ENCODE measurements at places on chromosomes 1 and 21.

DNA sequence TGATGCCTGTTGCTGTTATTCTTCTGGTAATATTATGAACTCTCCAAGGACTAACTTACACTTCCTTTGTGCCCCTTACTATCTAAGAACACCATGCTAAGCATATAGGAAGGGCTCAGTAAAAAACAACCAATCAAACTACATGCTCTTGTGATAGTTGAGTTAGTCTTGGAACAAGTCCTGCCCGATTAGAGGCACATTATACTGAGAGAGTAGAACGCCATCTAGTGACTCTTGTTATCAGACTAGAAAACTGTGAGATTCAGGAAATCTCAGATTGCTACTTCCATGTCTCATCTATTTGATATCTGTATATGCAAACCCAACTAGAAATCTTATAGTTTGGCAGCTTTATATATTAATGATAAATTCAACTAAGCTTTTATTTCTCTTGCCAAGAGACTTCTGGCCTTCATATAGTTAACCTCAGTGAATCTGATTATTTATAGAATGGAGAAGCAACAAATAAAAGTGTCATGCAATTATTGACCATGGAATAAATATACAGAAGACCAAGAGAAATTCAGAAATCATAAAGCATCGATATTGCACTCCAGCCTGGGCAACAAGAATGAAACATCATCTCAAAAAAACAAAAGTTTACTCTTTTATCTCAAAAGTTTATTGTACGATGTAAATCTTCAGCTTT lies 7.8 kb upstream of the SRRM1 start:
- peak; percentile 70 for DNase-seq

- DNase-seq, result no peak
Measured at GRCh38 chr1:94105957-94106529, 14.9 kb downstream of the ABCA4 start.

GRCh38 chr1:27598902-27599528 lies 4.9 kb downstream of the AHDC1 start:
- no peak for DNase-seq

DNA sequence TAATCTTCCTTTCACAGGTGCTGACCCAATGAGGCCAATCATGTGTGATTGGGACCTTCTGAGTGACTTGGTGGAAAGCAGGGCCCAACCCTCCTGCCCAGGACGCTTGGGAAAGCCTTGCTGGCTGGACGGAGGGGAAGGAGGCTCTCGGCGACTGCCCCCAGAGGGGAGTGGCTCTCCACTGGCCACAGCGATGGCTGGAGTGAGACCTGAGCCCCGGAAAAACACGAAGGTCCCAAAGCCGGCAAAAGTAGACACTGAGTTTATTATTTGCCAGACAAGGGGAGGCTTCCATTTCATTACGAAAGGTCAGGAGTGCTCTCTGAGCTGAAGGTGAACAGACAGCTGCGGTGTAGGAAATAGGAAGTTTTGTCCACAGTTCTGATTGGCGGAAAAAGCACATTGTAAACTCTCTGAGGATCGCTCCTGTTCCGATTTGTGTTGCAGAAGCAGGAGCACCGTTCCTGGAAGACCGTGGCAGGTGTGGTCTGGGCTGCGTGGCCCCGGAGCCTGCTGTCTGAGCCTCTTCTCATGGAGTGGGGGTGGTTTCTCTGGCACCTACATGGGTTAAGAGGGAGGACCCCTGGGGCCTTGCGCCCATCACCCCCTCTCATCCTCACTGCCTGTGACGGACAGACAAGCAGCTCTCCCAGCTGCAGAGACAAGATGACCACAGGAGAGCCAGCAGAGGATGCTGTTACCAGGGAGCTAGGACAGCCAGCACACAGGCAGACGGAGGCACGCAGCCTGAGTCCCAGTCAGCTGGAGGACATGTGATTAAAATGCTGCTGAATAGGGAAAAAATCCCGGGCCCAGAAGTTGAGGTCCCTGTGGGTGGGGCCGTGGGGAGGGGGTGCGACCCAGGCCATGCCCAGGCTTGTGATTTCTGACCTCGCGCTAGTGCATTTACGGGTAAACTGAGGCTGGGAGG lies 41.5 kb downstream of the KRTAP10-1 start:
- no peak for DNase-seq

DNA sequence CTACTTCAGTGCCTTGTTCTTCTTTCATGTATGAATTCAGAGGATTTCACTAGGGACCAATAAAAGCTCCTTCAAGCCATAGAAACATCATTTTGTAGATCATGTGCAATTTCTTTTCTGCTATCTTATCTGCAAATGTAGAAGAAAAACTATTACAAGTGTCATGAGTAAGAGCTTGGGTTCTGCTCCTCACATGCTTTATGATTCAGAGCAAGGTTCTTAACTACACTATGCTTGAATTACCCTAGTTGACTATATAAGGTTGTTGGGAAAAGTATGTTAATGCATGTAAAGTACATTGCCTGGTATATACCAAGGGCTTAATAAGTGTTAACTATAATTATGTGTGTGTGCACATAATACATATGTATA lies 91.4 kb upstream of the S1PR1 start:
- no peak for DNase-seq

DNA sequence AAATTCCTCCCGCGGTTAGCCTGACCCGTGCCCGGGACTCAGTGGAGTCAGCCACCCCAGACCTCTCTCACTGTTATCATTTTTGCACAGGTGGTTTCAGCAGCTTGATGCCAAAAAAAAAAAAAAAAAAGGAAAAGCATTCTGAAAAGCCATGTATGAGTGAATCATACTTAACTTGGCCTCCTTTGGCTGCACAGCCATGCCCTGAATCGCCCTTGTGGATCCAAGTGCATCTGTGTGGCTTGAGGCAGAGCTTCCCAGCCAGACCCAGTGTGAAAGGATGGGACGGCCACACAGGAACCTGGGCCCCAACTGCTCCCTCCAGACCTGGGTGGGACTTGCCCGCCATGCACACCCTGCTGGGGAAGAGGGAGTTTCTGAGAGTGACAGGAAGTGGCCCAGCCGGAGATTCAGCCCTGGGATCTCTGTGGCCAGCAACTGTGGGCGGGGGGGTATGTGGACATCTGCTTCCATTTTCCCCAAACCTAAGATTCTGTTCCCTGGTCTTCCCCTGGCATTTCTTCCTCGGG lies 8.6 kb downstream of the YBEY start:
- DNase-seq, result no peak

DNA sequence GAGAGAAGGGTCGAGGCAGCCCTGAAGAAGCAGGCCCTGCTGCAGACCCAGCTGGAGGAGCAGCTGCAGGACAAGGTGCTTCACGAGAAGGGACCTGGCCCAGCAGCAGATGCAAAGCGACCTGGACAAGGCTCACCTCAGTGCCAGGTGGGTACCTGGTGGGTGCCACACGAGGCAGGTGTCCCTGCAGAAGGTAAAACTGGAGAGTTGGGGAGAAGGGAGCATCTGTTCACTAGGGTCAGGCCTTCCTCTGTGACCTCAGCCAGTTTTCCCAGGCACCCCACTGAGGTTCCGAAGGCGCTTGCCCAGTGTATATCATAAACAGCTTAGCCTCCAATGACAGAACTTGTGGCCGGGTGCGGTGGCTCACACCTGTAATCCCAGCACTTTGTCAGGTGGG lies 5.5 kb upstream of the NBPF3 start:
- DNase-seq, result no peak

DNA sequence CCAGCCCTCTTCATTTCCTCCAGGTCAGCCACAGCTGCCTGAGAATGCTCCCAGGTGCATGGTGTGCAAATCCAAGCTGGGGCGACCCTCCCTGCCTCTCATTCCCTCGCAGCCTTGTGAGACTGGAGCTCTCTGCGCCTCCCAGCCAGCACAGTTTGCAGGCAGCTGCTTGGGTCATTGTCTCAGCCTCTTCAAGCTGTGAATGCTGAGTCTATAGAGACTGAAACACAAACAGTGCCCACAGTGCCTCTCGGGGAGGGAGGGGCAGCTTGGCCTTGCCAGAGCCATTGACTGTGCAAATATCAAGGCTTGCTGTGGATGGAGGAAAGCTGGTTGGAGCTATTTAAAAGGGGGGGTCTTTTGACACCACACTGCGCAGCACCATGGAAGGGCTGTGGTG lies 10.6 kb downstream of the PLXNA2 start:
- DNase-seq, result peak; percentile 56

DNA sequence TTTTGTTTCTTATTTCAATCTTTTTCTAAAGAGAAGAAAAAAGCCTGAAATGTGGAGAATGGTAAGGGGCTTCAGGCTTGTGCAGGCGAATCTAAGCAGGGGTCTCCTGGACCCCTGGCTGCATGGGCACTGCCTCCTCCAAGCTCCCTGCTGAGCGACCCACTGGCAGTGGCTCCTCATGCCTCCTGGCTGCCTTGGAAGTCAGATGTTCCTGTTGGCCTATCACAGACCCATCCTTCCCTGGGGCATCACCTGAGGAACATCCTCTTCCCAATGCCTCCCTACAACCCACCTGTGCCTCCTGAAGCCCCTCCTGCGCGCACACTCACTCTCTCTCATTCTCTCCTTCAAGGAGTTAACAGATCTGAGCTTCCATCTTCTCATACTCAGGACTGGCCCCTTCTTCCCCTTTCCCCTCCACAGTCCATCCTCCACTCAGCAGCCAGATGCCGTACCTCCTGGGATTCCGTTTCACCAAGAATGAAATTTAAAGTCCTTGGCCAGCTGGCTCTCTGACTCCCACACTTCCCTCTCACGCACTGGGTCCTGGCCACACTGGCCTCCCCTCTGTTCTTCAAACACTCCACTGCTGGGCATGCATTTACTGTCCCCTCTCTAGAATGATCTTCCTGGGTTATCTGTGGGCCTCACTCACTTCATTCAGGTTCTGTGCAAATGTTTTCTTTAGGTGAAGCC lies 41.7 kb downstream of the AZIN2 start:
- no peak for DNase-seq

- DNase-seq, result no peak
Measured at GRCh38 chr1:53971718-53972117, 25.6 kb downstream of the LRRC42 start.

DNA sequence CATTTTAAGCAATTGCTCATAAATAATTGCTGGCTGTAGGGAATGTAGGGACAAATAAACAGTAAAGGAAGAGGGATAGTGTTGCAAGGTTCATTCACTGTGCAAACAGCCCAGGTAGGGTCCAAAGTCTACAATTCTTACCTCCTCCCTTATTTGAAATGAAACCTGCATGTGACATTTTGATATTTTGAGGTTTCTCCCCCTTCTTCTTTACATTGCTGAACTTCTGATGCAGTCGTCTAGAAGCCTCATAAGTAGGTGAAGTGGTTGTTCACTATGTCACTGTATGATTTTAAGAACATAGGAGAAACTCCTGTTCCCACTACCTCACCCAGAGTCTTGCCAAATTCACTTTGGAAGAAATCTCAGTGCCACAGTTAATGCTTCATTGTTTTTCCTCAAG lies 16.1 kb downstream of the F5 start:
- DNase-seq, result no peak

- no peak for DNase-seq
Measured at GRCh38 chr1:3638027-3638426, 11.9 kb downstream of the WRAP73 start.

GRCh38 chr1:236141447-236142252 lies 689 bp upstream of the GPR137B start:
- no peak for DNase-seq

DNA sequence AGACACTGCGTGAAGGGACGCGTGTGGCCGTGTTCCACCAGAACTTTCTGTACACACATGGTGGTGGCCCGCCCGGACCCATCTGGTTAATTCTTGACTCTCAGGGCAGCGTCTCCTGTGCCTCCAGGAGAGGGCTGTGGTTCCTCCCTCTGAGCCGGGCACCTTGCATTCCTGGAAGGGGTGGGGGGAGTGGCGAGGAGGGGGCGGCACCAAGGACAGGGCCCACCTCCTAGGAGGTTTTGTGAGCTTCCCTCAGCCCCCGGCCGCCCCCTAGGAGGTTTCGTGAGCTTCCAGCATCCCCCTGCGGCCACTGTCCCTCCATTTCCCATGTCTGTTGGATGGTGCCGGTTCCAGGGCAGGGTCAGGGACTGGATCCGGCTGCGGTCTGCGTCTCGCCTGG lies 28.9 kb downstream of the FAAP20 start:
- no peak for DNase-seq

- DNase-seq, result no peak
Measured at GRCh38 chr1:231684356-231685244, 58.0 kb downstream of the DISC1 start.

DNA sequence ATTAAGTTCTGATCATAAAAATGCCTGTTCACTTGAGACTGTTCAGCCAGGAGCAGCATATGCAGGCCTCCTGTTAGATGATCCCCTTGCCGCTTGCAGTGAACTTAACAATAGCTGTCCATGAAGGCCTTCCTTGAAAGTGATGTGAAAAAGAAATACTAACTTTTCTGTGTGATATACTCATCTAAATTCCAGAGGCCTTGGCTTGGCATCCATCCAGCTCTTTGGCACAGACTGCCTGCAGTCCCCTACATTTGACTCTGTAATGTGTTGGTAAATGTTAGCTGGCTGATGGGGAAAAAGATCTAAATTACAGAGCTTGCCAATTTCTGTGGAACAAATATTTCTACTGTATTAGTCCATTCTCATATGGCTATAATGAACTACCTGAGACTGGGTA lies 73.7 kb downstream of the KCNK2 start:
- no peak for DNase-seq

GRCh38 chr1:87615491-87615890 lies 286.8 kb downstream of the LMO4 start:
- no peak for DNase-seq

- no peak for DNase-seq
Measured at GRCh38 chr1:208054485-208054884, 143.6 kb upstream of the CD34 start.

GRCh38 chr1:245765230-245766000 lies 610.6 kb downstream of the KIF26B start:
- no peak for DNase-seq

DNA sequence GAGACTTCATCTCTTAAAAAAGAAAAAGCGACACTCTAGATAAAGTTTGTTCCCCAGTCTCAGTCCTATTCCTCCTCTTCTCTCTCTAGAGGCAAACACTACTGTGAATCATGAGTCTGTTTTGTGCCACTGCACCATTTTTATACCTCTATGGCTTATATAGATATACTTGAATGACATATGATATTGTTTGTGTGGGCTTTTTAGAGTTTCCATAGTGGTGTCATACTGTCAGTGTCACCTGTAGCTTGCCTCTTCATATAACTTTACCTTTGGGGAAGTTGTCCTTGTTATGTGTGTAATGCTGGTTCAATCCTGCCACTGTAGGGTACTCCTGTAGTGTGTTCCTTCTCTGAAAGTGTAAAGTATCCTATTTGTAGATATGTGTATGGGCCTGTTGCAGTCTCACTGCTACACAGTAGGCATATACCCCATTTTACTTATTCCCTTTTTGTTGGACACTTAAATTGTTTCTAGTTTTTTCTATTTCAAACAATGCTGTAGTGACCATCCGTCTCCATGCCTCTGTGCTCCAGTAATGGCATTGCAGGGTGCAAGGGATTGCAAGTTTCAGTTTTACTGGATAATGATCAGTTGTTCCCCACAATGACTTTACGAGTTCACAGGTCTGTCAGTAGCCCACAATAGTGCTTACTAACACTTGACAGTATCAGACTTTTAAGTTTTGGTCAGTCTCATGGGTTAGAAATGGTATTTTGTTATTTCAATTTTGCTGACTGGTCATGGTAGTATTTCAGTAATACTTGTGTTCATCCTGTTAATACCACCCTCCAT lies 2.7 kb downstream of the PRMT2 start:
- no peak for DNase-seq

GRCh38 chr1:104768466-104768865 lies 1018.8 kb downstream of the AMY1C start:
- no peak for DNase-seq
